ENCODE measurements at places on chromosomes 6 and 20.

DNA sequence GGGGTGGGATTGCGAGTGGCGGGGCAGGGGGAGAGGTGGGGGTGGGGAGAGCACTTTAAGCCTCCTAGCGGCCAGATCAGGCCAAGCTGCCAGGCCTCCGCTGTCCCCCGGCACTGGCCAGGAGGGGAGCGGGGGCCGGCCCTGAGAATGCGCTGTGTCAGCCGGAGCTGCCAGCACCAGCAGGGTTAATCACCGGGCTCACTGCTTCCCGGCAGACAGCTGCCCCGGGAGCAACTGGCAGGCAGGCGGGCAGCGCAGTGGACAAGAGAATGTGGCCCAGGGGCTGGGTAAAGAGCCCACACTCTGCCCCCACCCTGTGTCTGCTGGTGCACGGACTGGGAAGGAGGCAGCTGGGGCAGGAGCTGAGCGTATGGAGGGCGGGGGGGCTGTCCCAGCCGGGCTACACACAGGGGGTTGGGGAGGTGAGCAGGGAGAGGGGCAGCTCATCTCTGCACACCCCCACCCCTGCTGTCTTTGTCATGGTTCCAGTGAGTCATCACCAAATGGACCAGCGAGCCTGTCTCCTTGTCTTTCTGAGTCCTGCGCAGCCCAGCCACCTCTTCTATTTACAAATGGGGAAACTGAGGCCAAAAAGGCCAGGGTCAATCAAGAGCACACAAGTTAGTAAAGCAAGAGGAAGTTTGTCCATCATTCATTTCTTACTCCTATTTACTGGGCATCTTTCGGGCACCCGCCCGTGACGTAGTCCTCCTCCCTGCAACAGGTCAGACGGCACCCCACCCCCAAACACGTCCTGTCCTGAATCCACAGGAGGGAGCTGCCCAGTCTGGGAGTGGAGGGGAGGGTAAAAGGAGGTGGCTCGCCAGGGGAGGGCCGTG lies 2.1 kb upstream of the LAMA5 start:
- no peak for DNase-seq

- DNase-seq, result no peak
Observed at GRCh38 chr6:150290429-150290828, 78.4 kb upstream of the IYD start.

DNA sequence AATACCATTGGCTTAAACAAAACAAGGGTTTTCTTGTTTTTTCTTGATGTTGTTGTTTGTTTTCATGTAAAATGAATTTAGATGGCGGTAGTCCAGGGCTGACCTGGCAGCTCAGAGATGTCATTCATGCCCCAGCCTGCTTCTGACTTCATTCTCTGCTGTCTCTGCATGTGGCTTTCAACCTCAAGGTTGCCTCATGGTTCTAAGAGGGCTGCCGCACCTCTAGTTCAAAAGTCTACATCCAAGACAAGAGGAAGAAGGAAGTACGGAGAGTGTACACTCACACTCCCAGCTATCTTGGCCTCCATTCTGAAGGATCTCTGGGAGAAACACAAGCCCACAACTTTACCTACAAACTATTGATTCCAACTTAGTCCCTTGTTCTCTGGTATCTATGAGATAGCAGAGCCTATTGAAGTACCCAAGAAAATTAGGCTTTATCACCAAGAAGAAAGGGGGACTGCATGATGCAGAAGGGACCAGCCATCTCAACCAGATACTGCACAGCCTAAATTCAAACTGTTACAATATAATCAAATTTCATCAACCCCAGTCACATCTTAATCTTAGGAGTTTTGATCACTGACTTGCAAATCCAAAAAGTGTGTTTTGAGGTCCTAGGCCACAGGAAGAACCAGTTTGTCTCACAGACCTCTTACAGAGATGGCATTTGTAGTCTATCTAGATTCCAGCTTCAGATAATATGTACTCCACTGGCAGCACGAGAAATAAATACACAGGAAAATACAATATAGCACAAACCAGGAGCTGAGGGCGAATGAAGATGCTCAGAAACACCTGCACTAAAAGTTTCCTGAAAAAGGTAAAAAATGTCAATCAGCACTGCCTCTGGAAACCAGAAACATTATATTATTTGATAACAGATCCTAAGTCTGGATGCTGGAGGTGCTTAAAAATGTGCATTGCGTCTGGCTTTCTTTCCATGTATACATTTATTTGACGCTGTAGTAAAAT lies 866 bp upstream of the BTN3A3 start:
- no peak for DNase-seq

GRCh38 chr6:21609881-21610329 lies 16.4 kb downstream of the SOX4 start:
- DNase-seq, result no peak

DNA sequence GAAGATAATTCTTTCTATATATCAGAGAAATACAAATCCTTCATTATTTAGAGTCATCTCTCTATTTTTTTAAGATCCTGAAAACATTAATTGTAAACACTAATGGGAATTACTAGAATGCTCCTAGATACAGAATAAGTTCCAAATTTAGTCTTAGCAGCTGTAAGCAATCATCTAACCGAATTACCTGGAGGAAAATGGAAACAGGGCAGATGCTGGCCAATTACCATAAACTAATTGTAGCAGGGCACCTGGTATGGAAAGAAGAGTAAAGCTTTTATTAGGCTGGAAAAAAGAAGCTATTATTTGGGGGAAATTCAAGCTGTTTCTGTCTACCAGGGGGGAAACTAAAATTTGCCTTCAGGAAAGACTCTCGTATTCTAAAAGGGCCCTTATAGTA lies 257.5 kb downstream of the MMUT start:
- no peak for DNase-seq

DNA sequence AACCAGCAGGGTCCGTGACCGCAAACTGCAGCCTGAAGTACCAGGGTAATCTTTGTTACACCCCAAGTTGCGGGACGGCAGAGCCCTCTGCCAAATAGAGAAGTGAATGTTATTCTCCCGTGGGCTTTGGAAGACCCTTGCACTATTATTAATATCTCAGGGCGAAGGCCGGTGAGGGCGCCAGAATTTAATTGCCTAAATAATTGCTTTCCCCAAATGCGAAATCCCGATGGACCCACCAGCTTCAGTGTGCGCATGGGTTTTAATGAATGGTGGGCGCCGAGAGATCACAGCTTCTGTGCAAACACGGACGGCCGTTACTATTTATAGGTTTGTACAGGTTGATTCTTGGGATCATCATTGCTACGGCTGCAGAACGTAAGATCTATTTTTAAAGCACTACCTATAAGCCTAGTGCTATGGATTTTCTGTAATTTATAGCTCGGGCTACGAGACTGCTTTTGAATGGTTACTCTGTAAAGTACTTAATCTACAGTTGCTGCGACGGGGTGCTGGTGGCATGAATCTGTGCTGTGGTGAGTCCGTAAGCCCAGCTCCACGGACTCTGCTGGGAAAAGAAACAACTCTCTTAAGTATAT lies 15.2 kb upstream of the PHACTR3 start:
- DNase-seq, result no peak

DNA sequence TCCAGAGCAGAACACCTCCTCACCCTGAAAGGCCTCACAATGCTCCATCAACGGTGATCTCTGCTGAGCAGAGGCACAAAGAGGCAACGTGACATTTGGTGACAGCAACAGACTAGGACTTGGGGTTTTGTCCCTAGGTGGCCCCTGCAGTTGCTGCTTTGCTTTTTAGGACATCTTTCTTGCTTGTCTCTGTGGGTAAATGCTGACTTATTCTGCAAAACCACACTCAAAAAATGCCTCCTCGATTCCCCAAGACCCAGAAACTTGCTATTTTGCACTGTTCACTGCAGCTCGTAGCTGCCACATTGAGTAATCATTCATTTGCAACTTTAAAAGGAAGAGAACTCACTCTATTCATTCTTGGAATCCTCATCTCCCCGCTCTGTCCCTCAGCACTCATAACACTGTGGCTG lies 209.9 kb downstream of the LY86 start:
- DNase-seq, result no peak

- no peak for DNase-seq
Observed at GRCh38 chr6:119501798-119502483, 152.4 kb upstream of the MAN1A1 start.

- DNase-seq, result no peak
Observed at GRCh38 chr20:48105526-48105925, 320.2 kb upstream of the SULF2 start.

- no peak for DNase-seq
Observed at GRCh38 chr6:42179945-42180313, 6.8 kb downstream of the GUCA1A start.
